ENCODE measurements at places on chromosomes 6 and 20. TPM values are rescaled to one million over a fixed set of nuclear protein-coding genes. Genes with fewer than 3 reads are reported as not detected.

DNA sequence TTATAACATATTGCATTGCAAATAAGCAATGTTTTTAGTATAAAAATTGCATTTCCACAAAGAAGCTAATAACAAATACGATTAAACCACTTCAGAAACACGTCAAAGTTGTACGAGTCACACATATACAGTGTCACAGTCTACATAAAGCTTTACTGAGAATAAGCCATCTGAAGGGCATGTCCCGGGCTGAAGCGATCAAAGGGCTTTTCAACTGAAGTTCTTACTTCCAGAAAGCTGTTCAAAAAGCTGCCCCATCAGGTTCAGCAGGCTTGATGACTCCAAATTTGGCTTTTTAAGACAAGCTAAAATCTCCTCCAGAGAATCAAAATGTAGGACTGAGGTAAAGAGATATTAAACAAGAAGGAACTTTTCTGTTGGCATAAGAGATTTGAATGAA lies 37.5 kb upstream of the HAO1 start:
- H3K27me3 ChIP-seq: peaks cover 4% of the 10 kb centered on the region
- DNase-seq: no peak
- H3K4me1 ChIP-seq: peaks cover 18% of the 10 kb centered on the region
- H3K4me3 ChIP-seq: no peak overlapping the region
- H3K36me3 ChIP-seq: peaks cover 17% of the 10 kb centered on the region

GRCh38 chr20:51354769-51355319 lies 187.7 kb downstream of the NFATC2 start:
- no peak overlapping the region for H3K27ac ChIP-seq
- peaks cover 7% of the 10 kb centered on the region for H3K4me1 ChIP-seq
- H3K36me3 ChIP-seq: no peaks in the 10 kb centered on the region
- DNase-seq: no peak

- peak overlapping the region; percentile 99 for H3K4me3 ChIP-seq
- peaks cover 61% of the 10 kb centered on the region for H3K4me1 ChIP-seq
- no peaks in the 10 kb centered on the region for H3K27me3 ChIP-seq
- peaks cover 22% of the 10 kb centered on the region for H3K36me3 ChIP-seq
- peak; percentile 57 for DNase-seq
- peak overlapping the region; percentile 99 for H3K27ac ChIP-seq
Measured at GRCh38 chr20:47502271-47503239, 868 bp downstream of the NCOA3 start.

DNA sequence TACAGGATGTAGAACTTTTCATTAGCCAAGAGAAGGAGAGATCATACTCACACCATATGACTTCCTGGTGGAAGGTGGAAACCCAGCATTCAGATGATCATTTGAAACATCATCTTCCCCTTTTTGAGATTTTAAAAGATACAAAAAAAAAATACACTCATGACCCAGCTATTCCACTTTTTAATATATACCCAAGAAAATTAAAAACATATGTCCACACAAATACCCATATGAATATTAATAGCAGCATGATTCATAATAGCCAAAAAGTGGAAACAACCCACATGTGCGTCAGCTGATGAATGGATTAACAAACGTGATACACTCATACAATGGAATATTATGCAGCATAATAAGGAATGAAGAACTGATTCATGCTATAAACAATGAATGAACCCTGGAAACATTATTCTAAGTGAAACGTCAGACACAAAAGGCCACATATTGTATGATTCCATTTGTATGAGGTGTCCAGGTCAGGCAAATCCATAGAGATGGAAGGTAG lies 130.0 kb upstream of the SGK1 start:
- no peak overlapping the region for H3K4me3 ChIP-seq
- H3K27ac ChIP-seq: no peak overlapping the region

GRCh38 chr6:24721461-24722215 lies 2.7 kb upstream of the C6orf62 start:
- H3K36me3 ChIP-seq: peaks cover 29% of the 10 kb centered on the region
- H3K4me1 ChIP-seq: peaks cover 29% of the 10 kb centered on the region
- peak; percentile 89 for DNase-seq
- no peaks in the 10 kb centered on the region for H3K27me3 ChIP-seq
- peak overlapping the region; percentile 96 for H3K4me3 ChIP-seq

DNA sequence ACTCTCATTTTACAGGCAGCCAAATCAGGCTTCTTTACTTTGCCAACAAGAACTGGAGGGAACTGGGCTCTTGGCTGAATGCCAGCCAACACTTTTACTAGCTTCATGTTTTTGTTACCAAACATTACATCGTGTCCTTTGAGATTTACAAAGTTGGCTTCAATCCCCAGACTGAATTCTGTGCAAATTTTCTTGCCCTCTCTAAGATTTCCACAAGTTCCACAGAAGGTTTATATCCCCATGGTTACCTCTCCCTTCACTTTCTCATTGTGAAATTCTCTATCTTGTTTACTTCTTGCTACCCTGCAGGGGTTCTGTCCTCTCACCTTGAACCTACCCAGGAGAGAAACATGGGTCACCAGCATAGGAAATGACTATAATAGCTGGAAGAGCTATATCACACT lies 37.6 kb upstream of the PLCB1 start:
- no peak for DNase-seq
- H3K27ac ChIP-seq: no peak overlapping the region
- H3K4me3 ChIP-seq: no peak overlapping the region
- no peaks in the 10 kb centered on the region for H3K36me3 ChIP-seq
- peaks cover 7% of the 10 kb centered on the region for H3K27me3 ChIP-seq

- no peak overlapping the region for H3K27ac ChIP-seq
- DNase-seq: no peak
- peaks cover 1% of the 10 kb centered on the region for H3K27me3 ChIP-seq
- H3K36me3 ChIP-seq: no peaks in the 10 kb centered on the region
- H3K4me3 ChIP-seq: no peak overlapping the region
- no peaks in the 10 kb centered on the region for H3K4me1 ChIP-seq
Measured at GRCh38 chr6:63464060-63464459, 108.2 kb upstream of the LOC128125822 start.

DNA sequence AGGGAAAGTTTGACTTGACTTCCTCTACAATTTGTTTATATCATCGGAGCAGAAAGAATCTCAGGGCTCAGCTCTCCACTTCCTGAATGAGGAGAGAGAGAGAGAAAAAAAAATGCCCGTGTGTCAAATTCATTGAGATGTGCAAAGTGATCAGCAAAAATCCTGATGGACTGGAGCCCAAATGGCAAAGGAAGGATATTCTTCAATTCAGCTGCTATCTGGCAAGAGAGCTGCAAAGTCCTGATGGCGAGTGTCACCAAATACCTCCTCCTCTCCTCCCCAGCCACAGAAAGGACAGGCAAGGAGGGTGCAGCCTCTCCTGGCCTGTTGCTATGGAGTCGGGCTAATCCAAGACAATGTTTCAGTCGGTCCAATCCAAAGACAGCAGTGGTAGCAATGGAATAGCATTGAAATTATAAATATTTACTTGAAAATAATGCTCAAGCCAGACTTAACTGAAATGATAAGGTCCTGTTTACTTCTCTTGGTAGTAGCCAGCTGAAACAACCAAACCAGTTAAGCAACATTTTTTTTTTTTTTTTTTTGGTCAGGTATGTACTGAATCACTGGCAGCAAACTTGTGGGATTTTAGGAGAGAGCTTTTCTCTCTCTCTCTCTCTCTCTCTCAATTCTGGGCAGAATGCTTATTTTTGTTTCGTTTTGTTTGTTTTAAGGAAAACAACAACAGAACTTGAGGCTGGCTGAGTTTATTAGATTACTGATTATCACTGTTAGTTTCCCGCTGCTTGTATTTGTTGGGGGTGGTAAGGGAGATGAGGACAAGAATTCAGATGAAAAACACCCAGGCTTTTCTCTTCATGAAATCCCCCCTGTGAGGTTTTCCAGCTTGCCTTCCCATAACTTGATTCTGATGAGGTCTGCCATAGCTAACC lies 204.2 kb downstream of the BCAS1 start:
- H3K4me3 ChIP-seq: peak overlapping the region; percentile 45
- H3K27ac ChIP-seq: peak overlapping the region; percentile 88
- DNase-seq: no peak
- no peaks in the 10 kb centered on the region for H3K27me3 ChIP-seq
- H3K36me3 ChIP-seq: no peaks in the 10 kb centered on the region

DNA sequence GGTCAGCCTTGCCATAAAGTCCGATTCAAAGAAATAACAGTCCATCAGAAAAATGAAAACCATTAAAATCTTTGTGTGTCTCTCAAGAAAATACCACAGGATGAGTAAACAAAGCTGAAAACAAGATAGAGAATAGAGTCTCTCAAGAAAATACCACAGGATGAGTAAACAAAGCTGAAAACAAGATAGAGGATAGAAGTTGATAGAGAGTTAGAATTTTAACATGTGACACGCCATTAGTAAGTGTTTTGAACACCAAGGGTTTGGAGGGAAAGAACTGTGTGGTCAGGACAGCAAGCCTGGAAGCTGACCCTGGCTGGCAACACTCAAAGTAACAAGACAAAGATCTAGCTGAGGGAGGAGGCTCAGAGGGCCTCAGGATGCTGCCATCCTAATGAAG lies 43.9 kb upstream of the PRND start:
- no peak for DNase-seq
- H3K27me3 ChIP-seq: peaks cover 22% of the 10 kb centered on the region
- no peaks in the 10 kb centered on the region for H3K36me3 ChIP-seq
- peaks cover 5% of the 10 kb centered on the region for H3K4me1 ChIP-seq
- no peak overlapping the region for H3K27ac ChIP-seq
- H3K4me3 ChIP-seq: no peak overlapping the region

DNA sequence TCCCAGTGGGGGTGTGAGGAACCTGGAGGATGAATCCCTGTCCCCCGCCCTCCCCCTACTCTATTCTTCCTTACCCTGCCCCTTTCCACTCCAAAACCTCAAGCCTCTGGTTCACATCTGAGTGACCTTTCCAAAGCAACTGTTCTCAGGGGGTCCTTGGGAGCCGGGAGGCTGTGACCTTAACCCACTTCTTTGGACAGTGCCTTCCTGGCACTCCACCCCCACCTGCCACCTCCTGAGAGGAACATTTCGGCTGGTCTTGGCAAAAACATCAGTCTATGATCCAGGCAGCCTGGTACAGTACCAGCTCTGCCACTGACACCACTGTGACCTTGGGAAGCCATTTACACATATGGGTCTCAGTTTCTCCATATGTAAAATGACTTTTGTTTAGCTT lies 121.7 kb downstream of the MRPL14 start:
- no peak overlapping the region for H3K27ac ChIP-seq
- no peaks in the 10 kb centered on the region for H3K36me3 ChIP-seq
- peaks cover 9% of the 10 kb centered on the region for H3K4me1 ChIP-seq
- no peak for DNase-seq

DNA sequence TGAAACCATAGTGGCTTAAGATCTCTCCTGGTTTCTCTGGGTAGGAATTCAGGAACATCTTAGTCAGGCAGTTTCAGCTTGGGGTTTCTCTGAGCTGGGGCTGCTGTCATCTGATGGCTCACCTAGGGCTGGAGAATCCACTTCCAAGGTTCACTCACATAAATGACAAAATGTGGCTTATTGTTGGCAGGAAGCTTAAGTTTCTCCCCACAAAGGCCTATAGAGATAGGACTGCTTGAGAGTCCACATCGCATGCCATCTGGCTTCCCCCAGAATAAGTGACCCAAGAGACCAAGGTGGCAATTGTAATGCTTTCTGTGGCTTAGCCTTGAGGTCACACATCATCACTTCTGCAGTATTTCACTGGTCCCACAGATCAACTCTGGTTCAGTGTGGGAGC lies 131.4 kb downstream of the EDN1 start:
- no peak overlapping the region for H3K27ac ChIP-seq
- H3K4me1 ChIP-seq: no peaks in the 10 kb centered on the region
- no peaks in the 10 kb centered on the region for H3K36me3 ChIP-seq
- no peak for DNase-seq

GRCh38 chr6:132246632-132247270 lies 154.5 kb downstream of the MOXD1 start:
- no peaks in the 10 kb centered on the region for H3K4me1 ChIP-seq
- H3K36me3 ChIP-seq: no peaks in the 10 kb centered on the region
- no peaks in the 10 kb centered on the region for H3K27me3 ChIP-seq
- H3K27ac ChIP-seq: no peak overlapping the region

DNA sequence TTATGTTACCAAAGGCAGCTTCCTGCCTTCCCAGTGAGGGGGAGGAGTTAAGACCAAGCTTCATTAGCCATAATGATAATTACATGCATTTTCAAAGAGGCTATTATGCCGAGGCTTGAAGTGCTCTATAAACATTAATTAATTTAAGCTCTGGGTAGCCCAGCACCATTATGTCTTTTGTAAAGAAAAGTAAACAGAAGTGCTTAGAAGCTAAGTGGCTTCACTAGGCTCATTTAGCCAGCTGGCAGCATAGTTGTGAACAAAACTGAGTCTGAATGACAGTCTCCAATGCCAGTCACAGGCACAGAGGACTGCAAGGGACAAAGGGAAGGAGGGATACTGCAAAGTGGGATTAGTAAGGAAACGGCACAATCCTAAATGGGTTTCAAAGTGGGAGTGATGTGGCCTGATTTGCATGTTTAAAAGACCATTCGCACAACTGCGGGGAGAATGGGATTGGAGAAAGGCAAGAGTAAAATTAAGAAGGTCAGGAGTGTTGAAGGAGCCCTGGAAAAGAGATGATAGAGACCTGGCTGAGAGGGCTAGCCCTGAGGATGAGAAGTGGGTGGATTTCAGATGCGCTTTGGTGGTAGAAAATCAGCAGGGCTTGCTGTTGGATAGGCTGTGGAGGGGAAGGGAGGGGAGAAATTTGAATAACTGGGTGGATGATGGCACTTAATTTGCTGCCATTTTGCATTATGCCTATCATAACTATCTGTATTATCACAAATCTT lies 20.1 kb upstream of the ISM1 start:
- peaks cover 2% of the 10 kb centered on the region for H3K4me1 ChIP-seq
- no peaks in the 10 kb centered on the region for H3K36me3 ChIP-seq
- H3K27me3 ChIP-seq: peaks cover 3% of the 10 kb centered on the region
- no peak for DNase-seq
- H3K4me3 ChIP-seq: no peak overlapping the region
- no peak overlapping the region for H3K27ac ChIP-seq

DNA sequence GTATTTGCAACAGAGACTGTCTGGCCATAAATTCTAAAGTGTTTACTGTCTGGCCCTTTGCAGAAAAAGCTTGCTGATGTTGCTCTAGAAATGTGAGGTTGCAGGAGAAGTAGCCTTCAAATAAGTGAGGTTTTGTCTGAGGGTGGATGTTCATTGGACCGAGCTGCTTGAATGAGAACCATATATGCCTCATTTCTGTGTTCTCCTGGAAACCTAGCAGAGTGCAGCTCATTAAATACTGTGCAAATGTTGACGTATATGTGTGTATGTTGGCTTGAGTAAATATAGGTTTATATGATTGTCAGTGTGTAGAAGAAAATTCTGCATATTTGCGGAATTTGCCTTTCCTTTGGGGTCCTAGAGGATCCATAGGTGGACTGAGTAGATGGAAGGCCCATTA lies 39.0 kb downstream of the CHMP4B start:
- H3K27ac ChIP-seq: no peak overlapping the region
- no peaks in the 10 kb centered on the region for H3K27me3 ChIP-seq
- no peak for DNase-seq
- H3K36me3 ChIP-seq: peaks cover 80% of the 10 kb centered on the region
- H3K4me1 ChIP-seq: peaks cover 96% of the 10 kb centered on the region

The GPR63 gene
- 2.9 TPM for total RNA-seq

The ZFP57 gene
- total RNA-seq: not detected

The MRPS10 gene
- total RNA-seq: 27.9 TPM

The COL21A1 gene
- not detected for total RNA-seq

The SIRPG gene
- 90.1 TPM for total RNA-seq

The FANCE gene
- 13.0 TPM for total RNA-seq

Data from activated CD4-positive, alpha-beta T cell treated with anti-CD3 and anti-CD28 coated beads, Interleukin-2, amount 10 ng/mL, durations not matched to agents 7 days and 5 days (primary cell).